ENCODE measurements at places on chromosomes 5 and 9.

DNA sequence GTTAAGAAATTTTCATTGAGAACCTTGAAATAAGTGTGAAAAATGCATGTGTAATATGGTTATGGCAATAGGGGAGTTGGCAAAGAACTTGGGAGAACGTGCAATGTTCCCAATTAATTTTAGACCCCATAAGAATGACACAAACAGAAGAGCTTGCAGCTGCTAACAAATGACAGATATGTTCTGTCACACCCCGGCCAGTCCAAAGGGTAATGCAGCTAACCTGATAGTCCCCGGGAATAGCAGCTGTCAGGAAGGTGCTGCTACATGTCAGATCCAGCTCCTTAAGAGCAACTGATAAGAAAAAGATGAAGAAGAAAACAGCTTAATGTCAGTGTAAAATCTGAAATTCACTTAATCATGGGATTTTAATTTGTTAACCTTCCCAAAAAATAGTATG lies 30.4 kb downstream of the SEMA5A start:
- no peak for DNase-seq

- no peak for DNase-seq
Observed at GRCh38 chr5:164763206-164763605, 1257.8 kb downstream of the MAT2B start.

DNA sequence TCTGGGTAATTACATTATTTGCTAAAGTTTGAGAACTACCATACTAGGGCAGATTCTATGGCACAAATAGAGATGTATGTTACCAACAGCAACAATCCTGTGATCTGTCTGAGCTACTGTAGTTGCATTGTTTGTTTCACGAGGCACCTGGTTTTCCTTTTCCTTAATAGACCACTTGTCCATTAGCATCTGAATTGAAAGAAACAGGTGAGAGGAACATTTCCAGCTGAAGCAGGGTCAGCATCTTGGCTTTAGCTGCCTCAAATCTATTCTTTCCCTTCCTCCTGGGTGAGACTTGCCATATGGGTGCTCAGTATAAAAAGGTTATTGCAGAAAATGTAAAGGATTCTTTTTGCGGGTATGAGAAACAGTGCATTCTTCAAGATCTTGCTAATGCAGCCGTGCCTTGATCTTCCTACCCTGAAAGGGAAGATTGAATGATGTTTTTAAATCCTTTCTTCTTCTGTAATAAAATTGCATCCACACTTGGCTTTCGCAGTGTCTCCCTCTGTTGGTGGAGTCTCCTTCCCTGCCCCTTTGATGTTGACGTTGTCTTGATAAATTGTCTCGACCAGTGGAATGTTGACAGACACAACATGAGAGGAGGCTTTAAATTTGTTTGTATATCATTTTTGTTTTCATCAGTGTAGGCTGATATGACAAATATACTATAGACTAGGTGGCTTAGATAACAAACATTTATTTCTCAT lies 118.0 kb upstream of the BRINP1 start:
- DNase-seq = no peak

- no peak for DNase-seq
Observed at GRCh38 chr5:178141550-178141949, 10.7 kb downstream of the RMND5B start.

DNA sequence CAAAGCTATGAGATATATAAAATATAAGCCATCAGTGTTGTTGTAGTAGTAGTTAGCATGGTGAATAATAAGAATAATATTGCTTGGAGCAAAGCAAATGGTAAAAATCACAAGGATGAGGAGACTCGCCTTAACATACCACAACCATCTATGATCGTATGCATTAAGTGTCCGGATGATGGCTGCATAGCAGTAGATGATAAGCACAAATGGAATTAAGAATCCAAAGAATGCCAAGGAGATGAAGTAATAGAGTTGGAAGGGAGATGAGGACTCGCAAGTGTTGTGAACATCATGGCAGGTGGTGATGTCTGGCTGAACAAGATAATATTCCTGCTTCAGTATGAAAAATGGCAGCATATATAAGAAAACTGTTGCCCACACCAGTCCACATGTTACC lies 5.5 kb downstream of the F2RL2 start:
- no peak for DNase-seq

DNA sequence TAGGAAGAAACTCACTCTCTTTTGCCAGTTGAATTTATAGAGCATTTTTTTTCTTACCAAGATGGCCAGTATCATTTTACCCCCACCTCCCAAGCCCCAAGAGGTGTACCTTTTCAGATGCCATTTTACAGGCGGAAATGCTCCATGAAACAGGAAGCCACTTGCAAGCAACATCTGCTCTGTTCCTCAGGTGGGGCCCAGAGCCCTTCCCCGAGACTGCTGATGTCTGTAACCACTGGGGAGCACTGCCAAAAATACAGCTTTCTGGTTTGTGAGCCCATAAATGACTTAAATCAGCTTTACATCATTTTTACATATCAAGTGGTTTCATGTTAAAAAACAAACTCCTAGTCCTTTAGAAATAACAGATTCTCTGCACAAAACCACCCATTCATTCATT lies 42.9 kb upstream of the GARNL3 start:
- no peak for DNase-seq

DNA sequence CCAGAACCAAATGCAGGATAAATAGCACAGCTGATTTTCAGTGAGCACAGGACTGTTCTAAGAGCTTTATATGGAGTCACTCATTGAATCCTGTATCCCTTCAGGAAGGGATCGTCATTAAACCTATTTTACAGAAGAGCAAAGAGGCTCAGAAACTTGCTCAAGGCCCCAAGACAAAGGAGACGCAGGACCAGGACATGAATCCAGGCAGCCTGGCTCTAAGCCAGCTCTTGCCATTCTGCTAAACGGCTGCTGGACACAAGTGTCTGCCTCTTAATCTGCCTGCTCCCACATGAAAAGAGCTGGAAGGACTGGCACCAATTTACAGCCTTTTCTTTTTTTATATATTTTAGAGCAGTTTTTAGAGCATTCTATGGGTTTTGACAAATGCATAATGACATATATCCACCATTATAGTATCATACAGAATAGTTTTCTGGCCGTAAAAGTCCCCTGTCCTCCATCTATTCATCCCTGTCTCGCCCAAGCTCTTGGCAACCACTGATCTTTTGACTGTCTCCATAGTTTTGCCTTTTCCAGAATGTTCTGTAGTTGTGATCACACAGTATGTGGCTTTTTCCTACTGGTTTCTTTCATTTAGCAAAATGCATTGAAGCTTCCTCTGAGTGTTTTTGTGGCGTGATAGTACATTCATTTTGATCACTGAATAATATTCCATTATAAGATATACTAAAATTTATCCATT lies 37.5 kb downstream of the RETREG1 start:
- no peak for DNase-seq

DNA sequence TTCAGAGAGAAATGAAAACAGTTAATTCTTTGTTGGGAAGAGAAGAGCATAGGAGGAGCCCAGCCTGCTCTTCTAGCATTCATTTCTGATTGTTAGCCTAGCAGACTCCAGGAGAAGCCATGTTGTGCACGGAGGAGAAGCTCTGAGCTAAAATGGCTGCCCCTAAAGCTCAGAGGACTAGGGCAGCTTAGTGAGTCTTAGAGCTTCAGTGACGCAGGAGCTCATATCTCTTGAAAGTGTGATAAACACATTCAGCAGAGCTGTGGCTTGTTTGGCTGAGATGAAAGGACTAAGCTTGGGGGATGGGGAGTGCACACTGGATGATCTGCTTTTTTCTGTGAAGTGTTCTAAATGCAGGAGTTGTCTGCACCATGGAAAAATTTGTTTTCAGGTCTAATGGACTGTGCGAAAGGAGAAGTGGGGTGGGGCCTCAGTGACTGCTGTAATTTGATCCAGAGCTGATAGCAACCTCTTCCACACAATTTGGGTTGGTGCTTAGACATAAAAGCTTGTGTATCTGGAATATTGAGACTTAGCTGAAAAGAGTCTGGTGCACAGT lies 58.5 kb downstream of the ZNF462 start:
- DNase-seq = no peak

- DNase-seq = no peak
Observed at GRCh38 chr5:180253036-180253824, 38.7 kb downstream of the MAPK9 start.

- no peak for DNase-seq
Observed at GRCh38 chr5:153974813-153975163, 63.9 kb downstream of the FAM114A2 start.

Data from effector memory CD4-positive, alpha-beta T cell (primary cell).